ENCODE measurements at places on chromosomes 3 and 15. TPM values are rescaled to one million over a fixed set of nuclear protein-coding genes. Genes with fewer than 3 reads are reported as not detected.

The XIRP1 gene
- total RNA-seq: not detected

The CLDN11 gene
- total RNA-seq: 264 TPM

The NANOGP8 gene
- total RNA-seq: not detected

The GOLGA8T gene
- not detected for total RNA-seq

The ERICH6 gene
- not detected for total RNA-seq

The C3orf38 gene
- 27.0 TPM for total RNA-seq

The LINGO1 gene
- not detected for total RNA-seq

The FOXB1 gene
- not detected for total RNA-seq

The TSC22D2 gene
- 13.2 TPM for total RNA-seq

The RAD51 gene
- total RNA-seq: 11.0 TPM

The MRPS11 gene
- 31.5 TPM for total RNA-seq

The WDR72 gene
- not detected for total RNA-seq

The GPR149 gene
- not detected for total RNA-seq

The MYO5C gene
- under 0.01 TPM for total RNA-seq

The GOLGA6D gene
- total RNA-seq: not detected

The CD200R1 gene
- not detected for total RNA-seq

The TMEM207 gene
- not detected for total RNA-seq

The GALNT15 gene
- total RNA-seq: 3.4 TPM

The IGF2BP2 gene
- total RNA-seq: 52.6 TPM

The EDC3 gene
- 15.4 TPM for total RNA-seq

The ROBO2 gene
- 0.37 TPM for total RNA-seq

The IQCH gene
- total RNA-seq: 7.0 TPM

The CNTN6 gene
- total RNA-seq: not detected

The EMC7 gene
- 44.7 TPM for total RNA-seq

The COL8A1 gene
- total RNA-seq: 62.4 TPM

The ACKR4 gene
- total RNA-seq: 1.5 TPM

The SNUPN gene
- total RNA-seq: 37.4 TPM

The ITIH1 gene
- total RNA-seq: not detected

The C3orf22 gene
- total RNA-seq: not detected
